ENCODE measurements at places on chromosomes 5 and 9. TPM values are rescaled to one million over a fixed set of nuclear protein-coding genes. Genes with fewer than 3 reads are reported as not detected.

ZFP2 gene
- total RNA-seq, result 0.86 TPM

- DNase-seq, result no peak
These were observed 36.7 kb downstream of the ARL15 start for GRCh38 chr5:54273715-54274114.

SPATA31D4 gene
- not detected for total RNA-seq

GRCh38 chr9:118223111-118223510, 518.9 kb downstream of the TLR4 start:
- no peak for DNase-seq

ADRB2 gene
- 1.7 TPM for total RNA-seq

DNA sequence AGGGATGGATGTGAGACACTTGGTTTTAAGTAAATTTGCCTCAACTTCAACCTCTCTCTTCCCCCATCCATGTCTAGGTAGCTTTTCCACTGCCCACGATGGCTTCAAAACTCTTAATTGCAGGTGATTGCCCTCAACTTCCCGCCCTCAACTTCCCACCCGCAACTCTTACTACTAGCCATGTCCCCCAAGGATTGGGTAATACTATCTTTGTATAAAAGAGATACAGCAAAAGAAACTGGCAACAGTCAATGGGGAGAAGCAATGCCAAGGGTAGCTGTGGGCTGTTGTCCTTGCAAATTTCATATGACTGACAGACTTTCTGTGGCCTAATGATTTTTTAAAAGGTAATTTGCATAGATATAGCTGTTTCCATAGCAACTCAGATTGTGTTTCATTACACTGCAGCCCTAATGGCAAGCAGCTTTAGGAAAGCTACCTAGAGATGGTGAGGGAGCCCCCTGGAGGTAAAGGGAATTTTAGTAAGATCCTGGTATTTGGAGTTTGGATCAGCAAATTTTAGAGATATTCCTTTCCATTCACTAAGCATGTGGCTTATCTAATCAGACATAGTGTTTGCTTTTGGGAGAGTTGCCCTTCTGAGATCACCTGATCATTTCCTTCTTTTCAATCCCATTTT, 421.5 kb upstream of the DAP start:
- DNase-seq, result peak; percentile 52

- peak; percentile 24 for DNase-seq
These were observed 93.3 kb upstream of the SLC44A1 start for GRCh38 chr9:105150991-105151685.

DNA sequence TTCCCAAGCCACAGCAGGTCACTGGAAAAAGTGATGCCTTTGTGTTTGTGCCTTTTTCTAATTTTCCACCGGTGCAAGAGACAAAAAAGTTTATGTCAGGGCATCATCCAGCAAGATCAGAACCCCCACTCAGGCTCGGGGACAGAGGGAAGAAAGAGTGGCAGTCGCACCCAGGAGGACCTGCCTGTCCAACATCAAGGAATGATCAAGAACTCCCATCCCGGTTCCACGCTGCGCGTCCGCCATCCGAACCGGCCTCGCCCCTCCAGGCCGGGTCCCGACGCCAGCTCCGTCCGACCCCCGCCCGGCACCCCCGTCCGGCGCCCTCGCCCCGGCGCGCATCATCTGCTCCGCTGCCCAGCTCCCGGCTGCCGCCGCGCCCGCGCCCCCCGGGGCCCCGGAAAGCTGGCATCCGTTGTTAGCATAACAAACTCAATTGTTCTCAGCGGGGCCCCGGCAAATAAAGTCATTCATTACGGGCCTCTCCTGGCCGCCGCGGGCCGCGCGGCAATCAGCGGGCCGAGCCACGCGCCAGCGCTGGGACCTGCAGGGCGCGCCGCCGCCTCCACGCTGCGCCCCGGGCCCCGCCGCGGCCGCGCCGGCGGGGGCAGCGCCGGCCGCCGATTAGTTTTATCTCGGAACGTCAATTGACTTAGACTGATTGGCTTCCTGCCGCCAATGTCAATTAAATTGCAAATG, 48.1 kb downstream of the PAX5 start:
- DNase-seq, result no peak

All from fibroblast of villous mesenchyme (primary cell).